ENCODE measurements at places on chromosomes 2 and 18.

DNA sequence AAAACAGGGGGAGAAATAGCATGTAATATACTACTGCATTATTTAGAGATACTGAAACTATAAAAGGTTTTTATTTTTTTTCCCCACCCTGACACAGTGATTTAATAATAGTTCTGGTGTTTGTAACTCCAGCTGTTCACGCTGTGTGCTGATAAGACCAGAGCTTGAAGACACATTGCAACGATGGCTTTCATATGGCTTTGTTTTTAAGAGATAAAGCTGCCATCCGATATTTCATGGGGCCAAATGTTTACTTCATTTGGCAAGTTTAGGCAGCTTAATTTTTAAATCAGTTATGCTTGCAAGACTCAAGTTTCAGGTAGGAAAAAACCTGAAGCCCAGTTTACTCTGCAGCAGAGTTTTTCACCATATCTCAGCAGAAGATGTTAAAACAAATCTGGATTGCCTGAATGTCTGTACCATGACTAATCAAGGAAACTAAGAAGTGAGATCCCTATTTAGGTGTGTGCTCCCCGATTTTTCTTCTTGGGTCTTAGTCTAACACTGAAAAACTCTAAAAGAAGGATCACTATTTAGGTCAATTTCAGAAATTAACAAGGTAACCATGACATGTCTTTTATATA lies 508.6 kb downstream of the PARD3B start:
- DNase-seq = no peak

DNA sequence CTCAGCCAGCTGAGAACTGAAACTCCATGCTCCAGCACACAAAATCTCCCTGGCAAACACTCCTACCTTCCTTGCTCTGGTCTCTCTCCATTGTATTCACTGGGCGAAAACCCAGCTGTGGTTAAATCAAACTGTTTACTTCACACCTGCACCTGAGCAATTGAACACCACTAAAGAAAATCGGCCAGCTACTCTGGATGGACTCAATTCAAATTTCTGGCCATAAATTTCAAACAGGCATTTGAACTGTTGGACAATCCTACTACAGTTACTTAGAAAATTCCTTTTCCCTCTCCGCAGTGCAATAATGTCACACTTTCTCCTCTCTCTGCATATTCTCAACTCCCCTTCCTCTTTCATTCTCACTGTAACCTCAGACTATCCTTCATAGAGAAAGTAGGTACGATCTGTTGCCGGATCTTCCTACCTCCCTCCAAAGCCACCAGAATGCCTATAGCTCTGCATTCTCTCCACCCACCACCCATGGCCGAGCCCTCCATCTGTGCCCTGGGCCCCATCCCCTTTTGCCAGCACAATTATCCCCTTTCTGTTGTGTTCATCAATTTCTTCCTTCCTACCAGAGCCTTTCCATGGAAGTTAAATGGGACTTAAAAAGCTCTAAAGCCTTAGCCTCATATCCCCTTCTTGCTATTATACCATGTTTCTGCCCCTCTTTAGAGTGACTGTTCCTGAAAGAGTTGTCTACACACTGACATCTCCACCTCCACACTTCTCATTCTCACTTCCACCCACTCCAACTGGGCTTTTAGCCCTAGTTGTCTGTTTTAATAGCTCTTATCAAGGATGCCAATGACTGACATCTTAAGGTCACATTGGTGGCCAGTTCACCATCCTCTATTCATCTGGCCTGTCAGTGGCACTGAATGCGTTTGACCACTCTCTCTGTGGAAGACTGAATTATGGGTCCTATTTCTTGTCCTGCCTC lies 127.5 kb upstream of the SLC1A4 start:
- no peak for DNase-seq

DNA sequence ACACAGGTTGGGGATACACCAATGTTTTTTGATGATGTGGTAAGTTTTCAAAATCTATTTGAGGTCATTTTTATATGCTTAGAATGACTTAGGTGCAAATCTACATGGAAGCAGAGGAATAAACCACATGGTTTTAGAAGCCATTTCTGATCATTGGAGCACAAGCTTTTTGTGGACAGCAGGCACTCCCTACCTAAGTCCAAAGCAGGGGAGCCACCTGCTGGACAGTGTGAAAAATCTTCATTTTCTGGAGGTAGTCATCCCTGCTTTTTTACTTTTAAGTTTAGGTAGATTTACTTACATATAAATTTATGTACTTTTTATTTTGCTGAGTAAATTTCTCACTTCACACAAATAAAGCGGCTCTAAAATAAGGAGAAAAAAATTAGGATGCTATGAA lies 323.2 kb downstream of the PLCL1 start:
- DNase-seq = peak; percentile 6

DNA sequence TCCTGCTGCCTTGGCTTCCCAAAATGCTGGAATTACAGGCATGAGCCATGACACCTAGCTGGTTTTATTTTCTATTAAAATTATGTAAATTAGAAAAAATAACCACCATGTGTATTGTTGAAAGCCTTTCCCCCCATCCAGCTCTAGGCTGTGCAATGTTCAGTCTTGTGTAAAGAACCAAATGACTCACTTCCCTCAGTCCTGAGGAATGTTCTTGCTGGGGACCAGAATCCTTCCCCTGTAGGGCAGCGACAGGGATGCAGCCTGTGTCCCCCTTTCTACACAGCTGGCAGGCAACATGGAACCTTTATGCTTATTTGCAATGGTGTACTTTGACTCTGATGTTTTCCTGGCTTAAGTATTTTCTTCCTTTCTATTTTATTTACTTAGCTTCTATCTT lies 29.4 kb downstream of the AOX1 start:
- DNase-seq = no peak

- DNase-seq = no peak
These were observed 2.4 kb upstream of the EVX2 start for GRCh38 chr2:176085861-176086771.

DNA sequence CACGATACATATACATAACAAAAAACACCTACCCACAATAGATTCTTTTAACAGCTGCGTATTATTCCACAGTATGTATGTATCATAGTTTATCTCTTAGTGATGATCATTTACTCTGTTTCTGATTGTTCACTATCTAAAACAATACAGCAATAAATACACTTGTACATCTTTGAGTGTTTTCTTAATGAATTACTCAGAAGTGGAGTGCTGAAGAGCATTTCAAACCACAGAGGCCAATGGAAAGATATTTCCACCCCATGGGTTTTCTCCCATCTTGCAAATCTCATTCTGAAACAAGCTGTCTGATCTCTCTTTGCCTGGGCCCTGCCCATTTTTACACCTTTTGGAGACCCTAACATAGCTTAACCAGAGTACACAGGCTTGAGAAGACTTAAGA lies 113.8 kb upstream of the KLF7 start:
- DNase-seq = no peak

- DNase-seq = no peak
These were observed 34.0 kb downstream of the ACTR2 start for GRCh38 chr2:65261676-65262075.

DNA sequence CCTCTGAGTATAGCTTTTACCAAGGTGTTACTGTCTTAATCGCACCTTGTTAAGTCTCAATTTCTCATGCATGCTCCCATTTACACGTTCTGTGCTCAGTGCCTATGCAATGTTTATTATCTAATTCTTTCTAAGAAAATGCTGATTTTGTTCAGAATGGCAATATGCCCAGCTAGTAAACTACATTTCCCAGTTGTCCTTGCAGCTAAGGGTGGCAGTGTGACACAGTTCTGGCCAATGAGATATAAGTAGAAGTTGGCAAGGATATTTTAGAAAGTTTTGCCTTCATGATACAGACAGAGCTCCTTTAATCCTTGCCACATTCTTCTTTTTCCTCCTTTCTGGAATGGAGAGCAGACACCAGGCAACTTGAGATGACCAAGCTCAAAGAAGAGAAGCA lies 45.3 kb downstream of the POLE4 start:
- DNase-seq = no peak

- DNase-seq = no peak
These were observed 77.2 kb upstream of the TLK1 start for GRCh38 chr2:171237751-171238505.

- no peak for DNase-seq
These were observed 5.3 kb downstream of the PLEKHH2 start for GRCh38 chr2:43642363-43642762.

- DNase-seq = no peak
These were observed 31.5 kb downstream of the FBXO48 start for GRCh38 chr2:68435615-68436014.

- DNase-seq = no peak
These were observed at the start of gene B3GNT7 for GRCh38 chr2:231395188-231396057. Gene B3GNT7, plus strand, starts transcription at chr2:231395710. Its CDS starts 94 bp downstream, at chr2:231395804.

GRCh38 chr2:105765415-105766299 lies 20.9 kb downstream of the NCK2 start:
- DNase-seq = no peak

GRCh38 chr18:66587430-66587829 lies 16.5 kb downstream of the CDH19 start:
- no peak for DNase-seq

DNA sequence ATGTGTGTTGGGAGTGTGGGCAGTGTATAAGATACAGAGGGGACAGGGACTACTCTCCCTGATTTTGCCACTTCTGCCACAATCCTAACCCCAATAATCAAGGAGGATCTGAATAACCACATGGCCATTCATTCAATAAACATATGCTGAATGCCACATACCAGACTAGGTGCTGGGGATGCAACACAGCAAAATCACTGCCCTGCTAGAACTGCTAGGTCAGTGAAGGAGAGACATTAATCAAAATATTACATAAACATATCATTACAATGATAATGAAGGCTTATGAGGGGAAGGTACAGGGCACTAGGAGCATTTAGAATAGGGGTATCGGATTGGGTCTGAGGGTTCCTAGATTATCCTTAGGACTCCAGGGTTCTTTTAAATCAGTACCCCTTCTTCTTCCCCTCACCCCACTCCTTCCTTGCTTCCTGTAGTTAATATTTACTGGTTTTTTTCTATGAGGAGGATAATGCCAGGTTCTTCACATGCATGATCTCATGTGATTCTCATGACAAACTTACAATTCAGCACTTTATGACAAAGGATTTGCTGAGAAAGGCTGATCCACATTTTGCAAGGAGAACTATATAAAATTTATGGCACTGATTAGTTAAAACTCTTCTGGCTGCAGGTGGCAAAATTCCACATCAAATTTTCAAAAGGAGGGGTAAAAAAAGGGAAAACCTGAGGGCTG lies 56.4 kb upstream of the PCBP1 start:
- DNase-seq = no peak

GRCh38 chr2:16320716-16321115 lies 344.9 kb downstream of the CYRIA start:
- DNase-seq = no peak

- no peak for DNase-seq
These were observed 422.7 kb downstream of the TGIF1 start for GRCh38 chr18:3872641-3873040.

DNA sequence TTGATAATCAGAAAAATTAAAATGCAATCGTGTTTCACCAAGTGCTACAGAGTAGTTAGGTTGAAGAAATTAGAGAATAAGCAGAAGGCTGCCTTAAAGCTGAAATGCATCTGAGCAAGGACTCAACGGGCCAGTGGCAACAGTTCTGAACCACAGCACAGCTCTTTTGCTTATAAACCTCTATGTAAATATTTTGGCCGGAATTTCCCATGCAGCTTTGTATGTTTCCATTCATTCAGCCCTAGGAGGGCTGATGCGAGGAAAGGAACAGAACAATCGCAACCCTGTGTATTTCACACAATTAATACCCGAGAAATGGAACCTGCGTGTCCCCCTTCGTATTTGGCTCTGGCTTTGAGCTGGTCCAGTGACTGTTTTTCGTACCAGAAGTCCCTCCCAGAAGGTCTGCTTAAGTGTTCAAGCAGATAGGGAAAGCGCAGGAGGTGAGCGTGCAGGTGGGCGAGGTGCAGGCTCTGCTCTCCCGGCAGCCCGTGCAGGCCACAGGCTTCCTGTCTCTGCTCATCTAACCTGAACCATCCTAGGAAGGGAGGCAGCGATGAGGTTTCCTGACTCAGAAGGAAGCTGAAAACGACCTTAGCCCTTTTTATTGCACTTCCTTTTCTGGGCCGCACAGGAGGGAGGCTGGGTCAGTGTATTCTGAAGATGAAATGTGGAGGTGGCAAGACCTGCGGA lies 67.3 kb downstream of the ASB1 start:
- no peak for DNase-seq

DNA sequence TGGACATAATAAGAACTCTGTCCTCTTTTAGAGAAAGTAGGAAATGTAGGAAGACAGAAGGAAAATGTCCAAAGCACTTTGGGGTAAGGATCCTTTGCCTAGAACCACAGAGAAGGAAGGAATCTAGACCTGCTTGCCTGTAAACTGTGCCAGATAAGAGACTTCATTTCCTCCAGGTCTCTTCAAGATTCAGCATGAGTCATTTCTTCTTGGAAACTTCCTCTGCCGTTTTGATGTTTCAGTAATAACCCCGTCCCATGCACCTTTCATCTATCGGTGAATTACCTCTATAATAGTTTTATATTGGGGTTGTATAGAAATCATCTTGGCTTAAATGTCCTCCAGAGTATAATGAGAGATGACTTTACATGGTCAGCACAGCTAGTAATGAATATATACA lies 63.2 kb upstream of the LRATD1 start:
- DNase-seq = no peak

DNA sequence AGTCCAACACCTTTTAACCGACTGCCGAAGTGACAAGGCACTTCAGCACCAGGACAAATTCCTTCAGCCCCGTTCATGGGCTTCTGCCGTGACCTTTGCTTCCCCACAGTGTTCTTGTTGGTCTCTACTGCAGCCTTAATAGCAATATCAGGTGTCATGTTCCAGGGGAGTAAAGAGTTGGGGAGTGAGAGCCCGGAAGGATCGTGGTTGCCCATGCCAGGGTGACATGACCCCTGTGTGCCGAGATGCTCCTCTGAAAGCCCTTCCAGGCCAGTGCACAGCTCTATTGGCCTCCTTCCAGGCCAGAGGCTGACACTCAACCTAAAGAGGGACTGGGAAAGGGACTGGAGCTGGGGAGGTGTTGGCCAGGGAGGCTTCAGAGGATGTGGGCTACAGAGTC lies 279.2 kb downstream of the CYRIA start:
- no peak for DNase-seq

- no peak for DNase-seq
These were observed 260.1 kb upstream of the SMIM21 start for GRCh38 chr18:75687626-75688025.

DNA sequence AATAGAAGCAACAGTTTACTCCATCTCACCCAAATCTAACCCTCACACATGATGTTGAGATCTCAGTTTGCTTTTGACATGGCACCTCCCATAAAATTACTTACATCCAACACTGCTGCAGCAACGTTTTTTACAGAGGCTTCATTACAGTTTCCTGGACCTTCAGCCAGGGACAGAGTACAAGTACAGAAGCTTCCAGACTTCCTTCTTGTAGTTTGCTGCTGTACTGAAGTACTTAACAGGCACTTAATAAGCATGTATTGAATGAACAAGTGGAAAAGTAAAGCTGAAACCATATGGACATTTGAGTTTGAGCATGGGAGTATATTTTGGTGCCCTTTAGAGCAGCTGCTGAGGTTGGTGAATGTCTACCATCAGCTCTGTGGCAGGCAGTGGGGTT lies 514.2 kb downstream of the PTPRM start:
- no peak for DNase-seq

- no peak for DNase-seq
These were observed 334.4 kb upstream of the SALL3 start for GRCh38 chr18:78645216-78645615.
